ENCODE measurements at places on chromosomes 7 and 10. TPM values are rescaled to one million over a fixed set of nuclear protein-coding genes. Genes with fewer than 3 reads are reported as not detected.
A peak's percentile ranks its signal among the peaks of the same experiment; 100 is the strongest.

DNA sequence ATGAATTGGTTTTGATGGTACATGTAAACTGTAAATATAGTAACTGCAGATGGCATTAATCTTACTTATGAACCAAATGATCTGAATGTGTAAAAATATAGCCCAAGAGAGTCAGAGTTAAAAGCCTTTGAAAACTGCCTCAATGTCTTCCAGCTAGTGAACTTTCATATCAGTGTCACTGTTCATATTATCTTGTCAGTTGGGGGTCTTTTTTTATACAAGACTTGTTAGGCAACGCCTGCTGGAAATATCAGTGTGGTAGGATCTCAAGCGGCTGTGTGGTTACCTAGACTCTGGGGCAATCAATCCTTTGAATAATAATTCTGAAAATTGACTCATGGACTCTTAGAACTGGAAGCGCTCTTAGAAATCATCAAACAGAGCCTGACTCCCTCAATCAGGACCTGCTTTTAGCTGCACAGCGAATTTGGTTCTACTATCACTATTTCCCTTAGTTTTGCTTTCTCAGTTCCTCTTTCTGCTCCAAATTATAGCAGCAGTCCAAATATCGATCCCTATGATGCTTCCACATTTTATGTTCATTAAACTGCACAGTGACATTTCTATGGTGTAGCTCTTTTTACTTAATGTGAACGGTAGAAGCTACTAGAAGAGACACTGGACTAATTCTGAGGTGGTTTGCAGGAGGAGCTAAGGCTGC is 100.1 kb upstream of the COL1A2 start:
- no peak for DNase-seq

DNA sequence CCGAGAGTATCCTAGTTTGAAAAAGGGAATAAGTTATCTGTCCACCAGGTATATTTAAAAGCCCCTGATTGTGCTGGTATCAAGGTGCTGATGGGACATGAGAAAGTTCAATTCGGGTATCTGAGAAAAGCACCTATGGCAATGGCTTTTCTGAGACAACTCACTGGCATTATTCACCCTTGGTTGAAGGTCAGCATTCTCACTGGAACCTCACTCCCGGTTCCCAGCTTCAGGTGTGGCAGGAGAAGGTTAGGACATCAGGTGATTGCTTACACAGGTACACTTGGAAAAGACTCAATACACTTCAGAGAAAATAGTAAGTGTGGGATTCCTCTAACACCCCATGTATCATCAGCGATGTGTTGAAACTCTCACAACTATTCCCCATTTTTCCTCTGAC is 643.1 kb downstream of the INHBA start:
- DNase-seq = no peak

DNA sequence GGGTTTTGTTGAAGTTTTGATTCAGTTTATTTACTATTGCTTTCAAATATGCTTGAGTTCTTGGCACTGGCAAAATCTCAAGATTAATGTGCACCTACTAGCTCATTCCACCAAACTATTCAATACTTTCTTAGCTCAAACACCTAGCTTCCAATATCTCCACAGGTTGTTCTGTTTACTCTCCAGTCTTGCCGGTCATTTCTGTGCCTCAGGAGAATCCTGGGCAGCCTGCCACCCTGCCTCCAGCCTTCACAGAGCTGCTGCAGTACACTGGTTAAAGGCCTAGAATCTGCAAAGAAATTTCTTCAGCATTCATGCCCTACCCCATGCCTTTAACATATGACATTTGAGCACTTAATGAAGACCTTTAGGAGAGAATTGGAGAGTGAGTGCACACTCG is 4.0 kb upstream of the TMEM106B start:
- no peak for DNase-seq

GRCh38 chr10:2120746-2121145 is 383.4 kb upstream of the ADARB2 start:
- no peak for DNase-seq

DNA sequence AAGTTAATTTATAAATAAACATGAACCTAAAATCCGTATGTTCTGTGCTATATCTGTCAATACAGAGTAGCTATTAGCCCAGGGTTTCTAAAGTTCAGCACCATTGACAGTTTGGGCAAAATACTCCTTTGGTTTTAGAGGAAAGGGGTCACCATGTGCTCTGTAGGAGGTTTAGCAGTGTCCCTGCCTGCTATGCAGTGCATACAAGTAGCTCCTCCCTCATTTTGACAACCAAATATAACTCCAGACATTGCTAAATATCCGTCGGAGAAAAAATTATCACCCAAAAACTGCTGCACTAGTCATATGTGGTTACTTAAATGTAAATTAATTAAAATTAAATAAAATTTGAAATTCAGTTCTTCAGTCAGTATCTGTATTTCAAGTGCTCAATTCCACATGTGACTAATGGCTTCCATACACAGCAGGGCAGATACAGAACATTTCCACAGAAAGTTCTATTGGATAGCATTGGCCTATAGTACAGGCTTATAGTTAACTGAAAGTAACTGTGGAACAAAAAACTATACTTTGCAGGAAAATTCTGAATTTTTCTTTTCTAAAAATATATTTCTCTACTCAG is 6.4 kb downstream of the UPF2 start:
- no peak for DNase-seq

GRCh38 chr7:139895141-139895829 is 66.2 kb downstream of the TBXAS1 start:
- DNase-seq = no peak

DNA sequence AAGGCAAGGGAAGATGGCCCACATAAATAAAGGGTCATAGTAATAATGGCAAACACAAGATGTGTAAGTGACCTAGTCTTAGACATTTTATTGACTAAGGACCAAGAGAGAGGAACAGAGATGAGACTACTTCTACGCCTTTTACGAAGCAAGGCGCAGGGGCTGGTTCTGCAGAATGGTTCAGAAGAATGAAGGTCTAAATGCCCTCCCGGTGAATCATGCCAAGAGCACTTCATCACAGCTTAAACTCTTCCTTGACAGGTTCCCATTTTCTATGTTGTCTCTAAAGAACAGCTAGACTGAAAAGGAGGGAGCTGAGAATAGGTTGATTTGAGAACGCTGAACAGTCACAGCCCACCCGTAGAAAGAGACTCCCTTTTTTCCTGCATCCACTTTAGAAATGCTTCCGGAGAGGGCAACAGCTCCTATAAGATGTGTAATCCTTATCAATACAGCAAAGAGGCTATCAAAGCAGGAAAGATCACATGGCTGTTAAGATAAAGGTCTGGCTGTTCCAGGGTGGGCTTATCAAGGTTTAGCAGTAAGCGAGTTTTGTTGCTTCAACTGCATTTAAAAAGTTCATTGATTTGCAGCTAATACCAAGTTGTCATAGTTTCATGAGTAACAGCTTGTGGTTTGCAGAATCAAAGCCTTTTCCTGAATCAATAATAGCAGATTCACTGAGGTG is 93.4 kb upstream of the AUTS2 start:
- DNase-seq = no peak

- DNase-seq = no peak
Observed at GRCh38 chr7:100208911-100209408, 10.8 kb upstream of the PVRIG start.

DNA sequence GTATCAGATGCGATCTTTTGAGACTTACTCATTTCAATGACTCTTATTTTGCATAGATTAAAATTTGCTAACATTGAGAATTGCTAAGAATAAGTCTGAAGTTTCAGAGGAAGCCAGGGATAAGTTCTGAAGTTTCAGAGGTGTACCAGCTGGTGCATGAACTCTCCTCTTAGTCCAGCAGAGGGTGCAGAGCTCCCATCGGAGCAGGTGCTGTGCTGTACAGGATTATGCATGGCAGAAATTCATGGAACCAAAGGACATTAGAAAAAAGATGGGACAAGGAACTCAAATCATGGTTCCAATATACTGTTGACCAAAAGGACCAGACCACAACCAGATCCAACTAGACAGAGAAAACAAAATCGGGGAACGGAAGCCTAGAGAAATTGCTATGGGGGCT is 41.9 kb downstream of the MGAM2 start:
- peak; percentile 10 for DNase-seq

GRCh38 chr10:71006506-71006905 is 118.1 kb upstream of the PCBD1 start:
- DNase-seq = no peak

GRCh38 chr10:79047875-79048638 is 20.7 kb upstream of the ZMIZ1 start:
- DNase-seq = no peak

- no peak for DNase-seq
Observed at GRCh38 chr7:17488829-17489228, 190.4 kb downstream of the AHR start.

DNA sequence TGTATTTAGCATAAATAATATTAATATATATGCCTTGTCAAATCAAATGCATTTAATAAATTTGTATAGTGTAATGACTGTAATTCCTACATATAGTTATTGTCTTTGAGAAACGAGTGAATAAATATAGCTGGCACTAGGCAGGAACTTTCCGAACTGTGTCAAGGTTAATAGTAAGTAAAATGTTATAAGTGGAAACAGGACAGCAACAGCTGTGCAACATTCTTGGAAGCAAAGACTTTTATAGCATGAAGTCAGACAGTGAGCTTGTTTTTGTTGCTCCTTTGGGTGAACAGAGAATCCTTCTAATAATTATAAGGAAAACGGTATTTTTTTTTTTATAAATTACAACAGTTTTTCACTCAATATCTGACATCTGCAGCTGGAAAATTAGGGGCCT is 14.0 kb upstream of the EXOC6 start:
- no peak for DNase-seq

DNA sequence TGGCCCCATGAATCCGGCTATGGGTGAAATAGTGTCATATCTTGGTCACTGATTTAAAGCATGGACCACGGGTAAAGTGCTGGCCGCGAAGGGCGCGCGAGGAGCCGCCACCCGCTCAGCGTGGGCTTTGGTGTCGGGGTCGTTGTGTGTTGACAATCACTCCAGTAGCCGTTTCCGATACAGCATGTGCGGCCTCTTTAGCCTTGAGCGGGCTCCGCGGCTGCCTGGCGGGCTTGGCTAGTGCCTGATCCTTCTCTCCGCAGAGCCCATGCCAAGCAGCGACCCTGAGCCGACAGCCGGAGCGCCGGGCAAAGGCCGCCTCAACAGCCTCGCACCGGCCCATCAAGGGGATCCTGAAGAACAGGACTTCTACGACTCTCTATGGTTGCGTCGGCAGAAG is 105.9 kb downstream of the SLC37A3 start:
- DNase-seq = no peak

- DNase-seq = no peak
Observed at GRCh38 chr10:128526791-128527375, 400.7 kb upstream of the MKI67 start.

GRCh38 chr7:89474456-89474855 is 678.9 kb upstream of the TEX47 start:
- DNase-seq = no peak

DNA sequence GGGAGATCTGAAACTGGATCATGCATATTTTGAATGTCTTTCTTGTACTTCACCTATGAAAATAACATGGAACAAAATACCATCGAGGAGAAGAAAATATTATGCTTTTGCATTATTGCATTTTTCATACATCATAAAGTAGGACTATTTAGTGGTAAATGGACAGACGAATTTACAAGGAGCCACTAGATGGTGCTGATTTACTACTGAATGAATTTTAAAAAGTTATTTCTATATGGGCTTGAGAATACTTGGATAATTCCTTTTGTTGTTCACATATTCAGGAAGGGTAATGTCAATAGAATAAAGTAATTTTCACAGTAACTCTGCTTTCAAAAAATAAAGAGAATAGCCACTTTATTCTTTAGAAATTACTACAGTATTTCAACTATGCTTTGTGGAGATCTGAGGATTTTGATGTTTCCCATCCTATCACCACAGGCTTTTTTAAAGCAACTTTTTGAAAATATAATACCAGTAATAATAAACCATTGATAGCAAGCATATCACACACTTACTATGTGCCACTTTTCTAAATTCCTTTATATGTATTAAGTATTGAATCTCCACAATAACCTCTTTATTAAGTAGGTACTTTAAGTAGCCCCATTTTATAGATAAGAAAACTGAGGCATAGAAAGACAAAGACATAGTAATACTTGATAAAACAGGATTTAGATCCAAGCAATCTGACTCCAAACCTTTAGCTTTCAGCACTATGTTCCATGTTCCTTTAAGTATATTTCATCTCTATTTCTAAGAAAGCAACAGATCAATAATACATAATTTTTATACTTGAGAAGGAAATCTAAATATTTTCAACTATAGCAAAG is 38.6 kb downstream of the NEBL start:
- no peak for DNase-seq

DNA sequence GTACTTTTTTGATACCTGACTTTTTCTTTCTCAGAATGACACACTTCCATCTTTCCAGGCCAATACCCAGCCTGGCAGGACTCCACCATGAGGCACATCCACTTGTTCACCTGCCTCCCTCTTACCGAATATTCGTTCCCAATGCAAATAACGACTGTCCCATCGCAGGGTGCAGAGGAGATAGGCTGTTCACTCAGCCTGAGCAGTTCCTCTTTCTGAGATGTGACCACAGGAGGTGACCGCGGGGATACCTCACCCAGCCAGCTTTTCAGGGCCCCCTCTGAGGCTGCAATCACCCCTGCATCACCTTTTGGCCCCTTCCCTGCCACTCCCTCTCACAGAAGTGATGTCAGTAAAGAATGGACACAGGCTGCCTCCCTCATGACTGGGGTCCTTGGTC is 28.3 kb downstream of the PTPRN2 start:
- no peak for DNase-seq

- DNase-seq = no peak
Observed at GRCh38 chr7:64990216-64990615, 620 bp downstream of the ZNF117 start.

GRCh38 chr7:111518264-111518663 is 44.0 kb downstream of the IMMP2L start:
- no peak for DNase-seq

GRCh38 chr7:66050990-66051448 is 24.6 kb upstream of the ASL start:
- peak; percentile 65 for DNase-seq

- DNase-seq = no peak
Observed at GRCh38 chr10:117075064-117075463, 63.0 kb downstream of the VAX1 start.

- DNase-seq = no peak
Observed at GRCh38 chr10:112715581-112715980, 234.5 kb upstream of the TCF7L2 start.

GRCh38 chr7:143214789-143215679 is 6.8 kb upstream of the TAS2R40 start:
- peak; percentile 63 for DNase-seq

- no peak for DNase-seq
Observed at GRCh38 chr10:62582101-62582705, 208.0 kb downstream of the ZNF365 start.

The FKBP6 gene
- total RNA-seq = not detected

The FLNC gene
- 0.42 TPM for total RNA-seq

The HOXA5 gene
- total RNA-seq = 8.3 TPM

The LAMB1 gene
- total RNA-seq = 240 TPM

The RARRES2 gene
- total RNA-seq = 13.0 TPM

The ZNF679 gene
- not detected for total RNA-seq

The AKR1C4 gene
- total RNA-seq = 0.40 TPM

The OR2A5 gene
- total RNA-seq = not detected

The GDF2 gene
- total RNA-seq = not detected

The CYP17A1 gene
- not detected for total RNA-seq

The AKR1C8 gene
- total RNA-seq = not detected

The TRIP6 gene
- 63.5 TPM for total RNA-seq

The RAB18 gene
- total RNA-seq = 75.9 TPM

The PPP1R17 gene
- not detected for total RNA-seq

The AGAP9 gene
- total RNA-seq = 17.6 TPM

The ADAM8 gene
- 54.4 TPM for total RNA-seq

All from Calu3 (cell line).